RCC 7860 (cell line): ENCODE measurements at places on chromosomes 5 and 9.
A peak's percentile ranks its signal among the peaks of the same experiment; 100 is the strongest.

- no peak for DNase-seq
These were observed 6.0 kb downstream of the BRD3 start for GRCh38 chr9:134061688-134062371.

DNA sequence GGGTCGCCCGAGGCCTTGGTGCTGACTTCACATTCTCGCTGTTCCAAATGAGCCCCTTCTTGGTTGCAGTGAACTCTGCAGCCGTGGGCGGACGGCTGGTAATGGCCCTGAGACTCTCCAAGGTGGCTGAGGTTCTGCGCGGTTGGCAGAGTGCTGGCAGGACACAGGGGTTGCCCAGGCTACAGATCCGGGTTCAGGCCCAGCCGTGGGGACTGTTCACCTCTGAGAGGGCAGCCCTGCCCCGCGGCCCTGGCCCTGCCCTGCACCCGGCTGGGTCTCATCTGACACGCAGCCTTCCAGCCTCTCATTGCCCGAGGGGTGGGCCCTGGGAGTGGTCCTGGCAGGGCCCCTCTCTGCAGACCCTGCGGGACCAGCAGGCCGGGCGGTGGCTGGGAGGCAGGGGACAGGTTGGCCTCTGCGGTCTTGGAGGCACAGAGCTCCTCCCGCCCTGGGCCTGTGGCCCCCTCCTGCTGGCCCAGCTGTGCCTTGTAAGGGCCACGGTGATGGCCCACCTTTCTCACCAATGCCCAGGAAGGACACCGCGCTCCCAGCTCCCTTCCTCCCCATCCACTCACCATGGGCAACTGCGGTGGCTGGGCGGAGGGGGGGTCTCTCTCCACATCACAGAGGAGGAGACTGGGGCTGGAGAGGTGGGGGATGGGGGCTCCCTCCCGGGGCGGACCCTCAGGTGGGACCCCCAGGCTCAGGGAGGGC is 51.6 kb downstream of the AHRR start:
- DNase-seq = no peak

GRCh38 chr9:123637606-123637944 is 281.6 kb downstream of the CRB2 start:
- no peak for DNase-seq

DNA sequence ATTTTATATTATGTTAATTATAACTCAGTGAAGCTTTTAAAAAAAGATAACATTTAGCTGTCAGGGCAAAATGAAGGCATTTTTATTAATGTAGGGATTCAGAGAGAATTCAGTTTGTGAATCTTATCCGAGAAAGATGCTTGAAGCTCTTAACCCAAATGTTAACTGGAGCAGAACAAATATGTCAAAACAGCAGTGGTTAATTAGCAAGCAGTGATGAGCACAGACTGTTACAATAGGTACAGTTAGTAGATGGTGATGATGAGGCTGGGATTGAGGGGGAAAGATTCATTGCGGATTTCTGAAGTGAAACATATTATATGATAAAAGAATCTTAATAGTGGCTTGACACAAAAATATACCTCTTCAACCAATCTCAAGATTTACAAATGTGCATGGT is 356.7 kb downstream of the DIRAS2 start:
- no peak for DNase-seq

- no peak for DNase-seq
These were observed 18.1 kb upstream of the EGFLAM start for GRCh38 chr5:38240212-38240611.

GRCh38 chr5:82673057-82673809 is 395.1 kb upstream of the RPS23 start:
- no peak for DNase-seq

DNA sequence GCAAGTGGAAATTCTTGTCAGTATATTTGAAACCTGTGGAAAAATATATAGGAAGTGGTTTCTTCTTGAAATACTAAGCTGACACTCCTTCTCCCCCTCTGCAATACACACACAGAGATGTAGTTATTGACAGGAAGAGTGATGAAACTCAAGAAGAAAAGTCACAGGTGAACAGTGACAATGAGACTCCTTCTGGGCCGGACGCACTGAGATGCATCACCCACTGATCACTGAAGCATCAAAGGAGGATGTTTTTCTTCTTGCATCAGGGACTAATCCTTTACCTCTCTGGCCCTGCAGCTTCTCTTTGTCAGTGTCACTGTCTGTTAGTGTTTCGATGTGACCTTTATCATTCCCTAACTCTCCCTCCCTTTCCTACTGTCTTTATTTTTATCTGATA is 1864.2 kb upstream of the C9orf72 start:
- DNase-seq = peak; percentile 27

DNA sequence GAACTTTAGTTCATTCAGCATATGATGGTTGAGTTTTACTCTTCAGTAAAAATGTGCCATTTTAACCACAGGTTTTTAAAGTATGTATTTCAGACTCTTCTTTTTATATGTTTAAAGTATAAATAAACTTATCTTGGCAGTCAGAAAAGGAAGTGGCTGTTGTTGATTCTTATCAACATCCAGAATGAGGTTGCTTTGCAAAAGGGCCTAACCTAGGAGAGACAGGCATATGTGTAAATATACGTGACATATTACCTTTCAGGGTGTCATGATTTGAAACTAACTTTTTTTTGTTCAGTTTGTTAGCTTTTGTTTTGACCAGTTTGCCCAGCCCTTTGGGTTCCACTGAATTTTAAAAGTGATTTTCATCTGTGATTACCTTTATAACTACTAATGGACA is 7.4 kb downstream of the SMARCA2 start:
- DNase-seq = no peak

GRCh38 chr9:135002336-135002735 is 84.6 kb upstream of the FCN1 start:
- no peak for DNase-seq

DNA sequence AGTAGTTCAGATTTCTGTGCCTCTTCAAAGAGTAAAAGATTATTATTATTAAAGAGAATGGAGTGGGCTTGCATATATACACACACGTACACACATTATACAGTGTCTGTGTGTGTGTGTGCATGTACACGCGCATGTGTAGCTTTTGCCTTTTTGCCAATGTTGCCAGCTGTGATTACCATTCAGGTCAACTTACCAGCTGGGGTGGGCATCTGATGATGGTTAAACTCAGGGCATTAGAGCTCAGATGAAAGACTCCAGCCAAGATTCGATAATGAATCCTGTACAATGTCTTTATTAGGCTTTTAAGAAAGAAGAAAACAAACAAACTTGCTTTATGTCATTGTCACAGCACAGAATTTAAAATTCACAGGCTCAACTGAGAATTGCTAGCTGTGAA is 296.5 kb upstream of the DMAC1 start:
- no peak for DNase-seq

- no peak for DNase-seq
These were observed 105.0 kb downstream of the SEMA6A start for GRCh38 chr5:116469631-116470030.

- no peak for DNase-seq
These were observed 152.2 kb upstream of the HMHB1 start for GRCh38 chr5:143659599-143660238.

- DNase-seq = peak; percentile 68
These were observed 225.4 kb upstream of the RFX3 start for GRCh38 chr9:3751125-3751758.
